Activated T-cell treated with anti-CD3 and anti-CD28 coated beads, Interleukin-2, amount 50 U/mL, for 72 hours (primary cell): ENCODE measurements at places on chromosomes 5 and 9.

- DNase-seq, result no peak
These were observed 75.4 kb downstream of the STK32A start for GRCh38 chr5:147310059-147310704.

DNA sequence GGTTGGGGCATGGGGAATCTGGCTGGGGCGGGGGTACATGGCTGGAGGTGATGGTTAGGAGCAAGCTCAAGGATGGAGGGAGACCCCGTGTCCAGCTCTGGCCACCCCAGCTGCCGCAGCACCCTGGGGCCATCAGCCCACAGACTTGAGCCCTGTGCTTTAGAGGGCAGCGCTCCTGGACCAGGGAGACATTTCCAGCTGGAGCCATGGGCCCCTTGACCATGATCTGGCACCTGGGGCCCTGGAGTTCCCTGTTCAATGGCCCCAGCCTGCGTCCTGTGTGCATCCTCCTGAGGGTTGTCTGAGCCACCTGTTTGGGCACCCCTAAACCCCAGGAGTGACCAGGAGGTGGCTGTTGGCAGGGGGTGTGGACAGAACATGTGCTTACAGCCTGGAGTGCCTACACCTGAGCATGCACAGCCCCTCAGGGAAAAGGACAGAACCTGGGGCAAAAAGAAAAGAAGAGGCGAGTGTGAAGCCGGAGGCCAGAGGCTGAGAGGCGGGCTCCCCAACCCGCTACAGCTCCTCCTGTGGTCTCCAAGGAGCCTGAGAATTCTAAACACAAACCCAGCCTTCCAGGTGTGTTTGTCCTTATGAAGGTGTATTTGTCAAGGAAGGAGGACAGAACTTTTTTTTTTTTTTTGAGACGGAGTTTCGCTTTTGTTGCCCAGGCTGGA, 126.7 kb downstream of the C9orf50 start:
- DNase-seq, result no peak

DNA sequence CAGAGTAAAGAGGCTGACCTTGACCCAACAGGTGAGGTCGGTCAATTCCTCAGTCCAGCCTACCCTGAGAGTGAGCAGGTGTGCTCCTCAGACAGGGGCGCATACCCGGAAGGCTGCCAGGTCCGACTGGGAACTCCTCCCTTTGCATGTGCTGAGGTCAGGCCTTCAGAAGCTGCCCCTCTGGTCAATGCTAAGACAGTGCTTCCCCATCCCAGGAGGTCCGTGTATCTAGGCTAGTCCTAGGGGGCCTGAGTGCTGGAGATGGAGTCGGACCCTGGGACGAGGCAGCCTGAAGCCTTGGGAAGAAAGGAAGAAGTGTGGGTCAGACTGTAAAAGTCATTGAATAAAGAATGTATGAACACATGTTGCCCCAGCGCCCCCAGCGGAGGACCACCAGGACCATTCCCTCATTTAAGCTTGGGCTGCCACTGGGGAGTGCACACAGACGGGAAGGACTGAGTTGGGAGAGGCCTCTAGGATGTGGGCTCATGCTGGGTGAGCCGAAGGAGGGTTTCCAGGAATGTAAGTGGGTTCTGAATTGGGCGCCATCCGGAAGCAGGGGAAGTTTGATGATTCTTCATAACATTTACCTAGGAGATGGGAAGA, 41.0 kb upstream of the GFPT2 start:
- no peak for DNase-seq

GRCh38 chr5:112614285-112614684, 123.4 kb upstream of the APC start:
- no peak for DNase-seq

DNA sequence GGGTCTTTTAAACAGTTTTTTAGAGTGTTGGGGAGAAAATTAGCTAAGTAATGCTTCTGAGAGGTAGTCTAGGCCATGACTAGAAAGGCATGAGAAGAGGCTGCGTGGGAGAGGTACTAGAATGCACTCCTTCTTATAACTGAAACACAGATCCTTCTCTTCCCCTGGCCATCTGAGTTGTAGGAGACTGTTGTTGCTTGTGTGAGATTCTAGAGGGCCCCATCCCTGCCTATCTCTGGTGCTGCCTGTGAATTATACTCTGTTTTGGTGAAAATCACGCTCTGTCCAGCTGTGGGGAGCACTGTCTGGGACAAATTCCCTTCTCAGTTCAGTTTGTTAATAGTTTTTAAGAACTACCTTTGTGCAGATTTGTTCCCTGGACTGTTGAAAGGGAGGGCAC, 37.5 kb downstream of the MAP1B start:
- DNase-seq, result no peak

- DNase-seq, result no peak
These were observed 24.5 kb downstream of the PRRC2B start for GRCh38 chr9:131418143-131419025.

- no peak for DNase-seq
These were observed 497.1 kb downstream of the ARHGEF28 start for GRCh38 chr5:74122979-74123590.

DNA sequence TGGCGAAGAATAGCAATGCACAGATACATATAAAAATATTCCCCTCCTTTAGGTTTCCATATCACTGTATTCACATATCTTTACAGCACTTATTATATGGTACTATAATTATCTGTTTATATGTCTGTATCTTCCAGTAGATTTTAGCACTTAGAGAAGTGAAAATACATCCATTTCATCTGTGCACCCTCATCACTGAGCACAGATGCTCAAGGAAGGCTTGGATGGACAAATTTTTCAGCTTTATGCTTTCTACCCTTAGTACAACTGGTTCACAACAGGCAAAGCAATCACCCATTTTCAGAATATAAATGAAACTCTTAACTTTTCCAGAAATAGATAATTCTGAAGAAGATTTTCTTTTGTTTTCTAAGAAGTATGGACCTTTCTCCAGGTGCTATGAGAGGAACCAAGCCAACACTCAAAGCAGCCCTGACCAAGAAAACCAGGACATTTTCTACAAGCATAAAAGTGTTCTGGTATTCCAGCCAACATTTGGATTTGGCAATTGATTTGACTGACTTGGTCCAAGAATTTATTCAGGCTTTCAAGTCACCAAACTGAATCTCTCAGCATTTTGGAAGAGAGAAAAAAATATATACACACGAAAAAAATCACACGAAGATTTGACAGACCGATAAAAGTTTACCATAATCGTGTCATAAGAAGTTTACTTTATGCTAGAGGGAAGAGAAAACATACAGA, 170.2 kb upstream of the CD180 start:
- no peak for DNase-seq

GRCh38 chr5:150119421-150120061, 33.2 kb upstream of the CSF1R start:
- no peak for DNase-seq

DNA sequence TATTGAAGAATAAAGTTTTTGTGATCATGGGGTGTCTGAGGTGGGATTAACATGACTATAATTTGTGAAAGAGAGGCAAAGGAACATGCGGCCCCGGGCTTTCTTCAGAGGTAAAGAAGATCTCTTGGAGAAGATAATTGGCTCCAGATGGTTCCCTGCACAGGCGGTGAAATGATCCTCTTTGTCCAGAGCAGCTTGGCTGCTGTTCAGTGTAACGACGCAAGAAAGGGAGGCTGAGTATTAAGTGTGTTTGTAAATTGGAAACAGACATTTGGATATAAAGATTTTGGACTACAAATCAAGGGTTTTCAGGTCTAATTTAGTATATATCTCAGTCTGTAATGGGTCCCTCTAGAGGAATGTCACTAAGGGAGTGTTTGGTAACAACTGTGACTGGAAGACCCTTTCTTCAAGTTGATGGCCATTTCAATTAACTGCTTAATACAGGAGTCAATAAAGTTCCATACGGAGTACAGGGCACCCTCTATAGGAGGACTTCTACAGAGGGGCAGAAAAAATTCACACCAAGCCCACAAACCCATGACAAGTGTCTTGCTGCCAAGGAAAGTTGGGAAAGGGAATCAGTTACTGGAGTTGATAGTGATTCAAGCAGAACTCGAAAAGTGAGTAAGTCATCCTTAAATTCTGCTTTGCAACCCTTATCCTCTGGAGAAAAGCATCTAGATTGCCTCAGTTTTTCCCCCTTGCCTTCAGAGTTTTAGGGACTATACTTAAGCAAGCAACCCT, 4.1 kb downstream of the EQTN start:
- DNase-seq, result no peak

- DNase-seq, result no peak
These were observed 227.3 kb upstream of the GLRA1 start for GRCh38 chr5:152151940-152152339.

DNA sequence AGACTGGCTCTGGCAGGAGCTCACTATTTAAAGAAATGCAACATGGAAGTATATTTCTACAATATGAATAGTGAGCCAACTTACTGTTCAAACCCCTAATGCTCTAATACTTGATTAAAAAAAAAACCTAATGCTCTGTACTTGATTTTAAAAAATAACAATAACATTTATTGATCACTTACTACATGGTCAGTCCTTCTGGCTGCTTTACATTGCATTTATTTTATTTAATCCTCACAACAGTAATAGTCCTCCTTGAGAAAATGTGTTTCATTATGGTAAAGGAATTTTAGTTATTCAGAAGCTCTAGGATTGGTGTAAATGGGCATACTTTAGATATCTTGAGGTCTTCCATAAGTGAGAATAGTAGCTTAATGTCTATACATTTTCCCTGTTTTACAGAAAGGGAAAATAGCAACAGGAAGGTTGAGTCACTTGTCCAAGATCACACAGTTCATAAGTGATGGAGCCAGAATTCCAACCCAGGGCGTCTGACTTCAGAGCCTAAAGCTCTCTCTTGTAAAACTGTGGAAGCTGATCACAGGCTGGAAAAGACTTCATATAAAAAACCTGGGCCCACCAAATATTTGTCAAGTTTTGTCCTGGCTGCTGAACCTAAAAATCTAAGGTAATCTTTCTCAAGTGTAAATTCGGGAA, 1.0 kb downstream of the STARD4 start:
- DNase-seq, result no peak

GRCh38 chr5:86684222-86684621, 66.5 kb downstream of the COX7C start:
- DNase-seq, result no peak

DNA sequence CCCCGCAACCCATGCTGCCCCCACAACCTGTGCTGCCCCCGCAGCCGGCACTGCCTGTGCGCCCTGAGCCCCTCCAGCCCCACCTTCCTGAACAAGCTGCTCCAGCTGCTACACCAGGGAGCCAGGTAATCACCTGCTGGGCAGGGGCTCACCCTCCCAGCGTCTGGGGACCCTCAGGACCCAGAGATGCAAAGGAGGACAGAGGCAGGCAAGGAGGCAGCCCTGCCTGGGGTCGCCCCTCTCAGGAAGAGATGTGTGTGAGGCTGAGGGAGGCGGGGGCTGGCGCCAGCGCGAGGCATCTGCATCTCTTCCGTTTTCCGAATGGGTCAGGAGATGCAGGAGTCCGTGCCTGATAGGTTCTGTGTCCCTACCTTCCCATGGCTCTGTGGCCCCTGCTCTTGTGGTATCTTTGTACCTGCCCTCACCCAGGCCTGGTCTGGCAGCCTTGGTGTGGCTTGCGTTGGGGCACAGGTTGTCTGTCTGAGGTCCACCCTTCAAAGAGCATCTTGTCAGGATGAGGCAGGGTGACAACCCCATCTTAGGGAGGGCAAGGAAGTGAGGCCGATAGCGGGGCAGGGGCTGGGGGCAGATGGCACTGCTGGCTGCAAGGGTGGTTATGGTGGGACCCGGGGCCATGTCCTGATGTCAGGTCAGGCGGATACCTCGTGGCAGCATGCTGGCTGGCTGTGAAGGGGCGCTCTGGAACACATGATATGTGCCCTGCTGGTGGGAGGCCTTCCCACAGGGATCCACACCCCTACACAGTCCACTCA, 75.7 kb downstream of the WNK2 start:
- no peak for DNase-seq

- DNase-seq, result no peak
These were observed 9.2 kb downstream of the NPR3 start for GRCh38 chr5:32720300-32720699.

- no peak for DNase-seq
These were observed 1732.4 kb upstream of the CDH6 start for GRCh38 chr5:29460971-29461559.

- DNase-seq, result no peak
These were observed 468.2 kb downstream of the ARHGEF28 start for GRCh38 chr5:74094096-74094781.

DNA sequence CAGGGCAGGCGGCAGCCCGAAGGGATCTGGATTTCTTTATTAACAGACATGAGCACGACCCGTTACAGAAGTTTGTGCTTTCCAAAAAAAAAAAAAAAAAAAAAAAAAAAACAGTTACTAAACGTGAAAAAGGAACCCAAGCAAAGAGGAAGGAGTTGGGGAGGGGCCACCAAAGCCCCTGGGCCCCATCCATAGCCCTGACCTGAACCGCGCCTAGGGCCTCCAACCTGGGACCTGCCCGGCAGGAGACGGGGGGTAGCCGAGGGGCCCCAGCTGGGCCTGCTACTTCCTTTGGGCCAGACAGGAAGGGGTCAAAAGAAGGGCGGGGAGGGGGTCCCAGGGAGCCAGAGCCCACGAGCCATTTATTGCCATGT, 10.0 kb downstream of the PRR7 start:
- no peak for DNase-seq

DNA sequence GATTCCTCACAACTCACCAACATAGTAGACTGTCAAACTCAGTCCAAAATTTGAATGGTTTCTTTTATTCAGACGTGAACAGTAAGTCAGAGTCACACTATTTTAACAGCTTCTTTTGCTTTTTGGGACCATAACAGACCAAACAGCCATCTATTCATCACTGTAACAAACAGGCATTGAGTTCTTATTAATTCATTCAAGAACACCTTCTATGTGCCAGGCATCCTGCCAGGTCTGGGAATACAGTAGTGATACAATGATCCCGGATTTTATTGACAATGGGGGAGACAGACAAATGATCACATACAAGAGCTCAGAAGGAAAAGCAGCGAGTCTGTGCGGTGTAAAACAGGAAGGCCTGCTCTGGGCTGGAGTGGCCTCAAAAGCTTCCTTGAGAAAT, 153.3 kb upstream of the ERCC6L2 start:
- DNase-seq, result no peak
